CD4-positive, alpha-beta T cell treated with Interferon gamma for 1 hour (primary cell): ENCODE measurements at places on chromosomes 7 and 10.
A peak's percentile ranks its signal among the peaks of the same experiment; 100 is the strongest.

DNA sequence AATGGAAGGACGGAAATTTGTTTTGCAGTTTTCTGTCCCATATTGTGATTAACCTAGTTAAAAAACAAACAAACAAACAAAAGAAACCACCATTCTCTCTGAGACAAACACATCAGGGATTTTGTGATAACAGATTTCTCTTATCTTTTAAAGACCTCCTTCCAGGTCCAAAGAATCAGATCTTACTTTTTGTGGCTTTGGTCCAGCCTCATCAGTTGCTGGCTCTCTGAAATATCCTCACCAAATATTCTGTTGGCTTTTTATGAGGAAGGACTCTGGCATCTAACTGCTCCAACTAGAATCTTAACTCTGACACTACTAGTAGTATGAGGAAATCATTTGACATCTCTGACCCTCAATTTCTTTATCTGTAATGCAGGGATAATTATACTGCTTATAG, 4.8 kb downstream of the FAM204A start:
- DNase-seq: no peak

GRCh38 chr10:1068380-1069361, 12.5 kb downstream of the WDR37 start:
- DNase-seq: no peak

- no peak for DNase-seq
These were observed 6.5 kb downstream of the MNX1 start for GRCh38 chr7:157003756-157004520.

GRCh38 chr10:59387951-59388670, 25.8 kb upstream of the FAM13C start:
- no peak for DNase-seq

- no peak for DNase-seq
These were observed 10.2 kb downstream of the TUBGCP2 start for GRCh38 chr10:133298466-133298865.

DNA sequence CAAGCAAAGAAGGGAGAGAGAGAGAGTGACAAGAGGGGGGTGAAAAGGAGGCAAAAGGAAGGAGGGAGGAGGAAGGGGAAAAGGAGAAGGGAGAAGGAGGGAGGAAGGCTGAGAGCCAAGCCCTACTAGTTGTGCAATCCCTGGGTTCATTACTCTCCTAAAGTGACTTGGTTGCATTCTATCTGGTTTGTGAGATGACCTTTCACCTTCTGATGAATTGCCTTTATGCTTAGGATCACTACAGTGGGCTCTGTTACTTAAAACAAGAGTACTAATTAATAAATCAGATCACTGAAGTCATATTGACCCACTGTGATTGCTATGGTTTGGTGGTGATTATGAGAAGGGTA, 144.9 kb downstream of the KIF20B start:
- no peak for DNase-seq

GRCh38 chr7:117273814-117274225, 49.0 kb downstream of the WNT2 start:
- DNase-seq: no peak

DNA sequence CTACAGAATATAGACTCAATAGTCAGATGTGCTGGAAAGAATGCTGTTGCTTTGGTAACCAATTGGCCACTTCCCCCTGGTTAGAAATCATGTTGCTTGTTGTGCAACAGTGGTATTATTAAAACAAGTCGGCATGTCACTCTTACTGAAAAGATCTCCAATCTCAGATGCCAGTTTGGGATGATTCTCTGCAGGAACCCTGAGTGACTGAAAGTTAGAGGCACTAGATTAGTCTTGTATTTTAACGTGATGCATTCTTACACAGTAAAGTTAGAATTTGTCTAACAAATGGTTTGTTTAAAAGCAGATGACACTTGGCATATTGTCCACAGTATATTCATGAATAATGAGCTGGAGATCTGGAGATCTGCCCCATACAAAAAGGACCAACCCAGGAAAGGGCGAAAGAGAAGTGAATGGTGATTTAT, 287.6 kb downstream of the TWIST1 start:
- no peak for DNase-seq

DNA sequence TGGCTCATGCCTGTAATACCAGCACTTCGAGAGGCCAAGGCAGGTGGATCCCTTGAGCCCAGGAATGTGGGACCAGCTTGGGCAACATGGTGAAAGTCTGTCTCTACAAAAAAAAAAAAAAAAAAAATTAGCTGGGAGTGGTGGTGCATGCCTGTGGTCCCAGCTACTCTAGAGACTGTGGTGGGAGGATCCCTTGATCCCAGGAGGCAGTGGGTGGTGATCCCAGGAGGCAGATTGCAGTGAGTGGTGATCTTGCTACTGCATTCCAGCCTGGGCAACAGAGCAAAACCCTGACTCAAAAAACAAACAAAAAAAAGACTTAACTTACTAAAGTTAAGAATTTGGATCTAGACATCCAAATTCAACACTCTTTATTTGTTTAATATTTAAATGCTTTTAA, 10.2 kb upstream of the ADO start:
- no peak for DNase-seq

- no peak for DNase-seq
These were observed 534 bp downstream of the PSMA2 start for GRCh38 chr7:42931447-42931833.

DNA sequence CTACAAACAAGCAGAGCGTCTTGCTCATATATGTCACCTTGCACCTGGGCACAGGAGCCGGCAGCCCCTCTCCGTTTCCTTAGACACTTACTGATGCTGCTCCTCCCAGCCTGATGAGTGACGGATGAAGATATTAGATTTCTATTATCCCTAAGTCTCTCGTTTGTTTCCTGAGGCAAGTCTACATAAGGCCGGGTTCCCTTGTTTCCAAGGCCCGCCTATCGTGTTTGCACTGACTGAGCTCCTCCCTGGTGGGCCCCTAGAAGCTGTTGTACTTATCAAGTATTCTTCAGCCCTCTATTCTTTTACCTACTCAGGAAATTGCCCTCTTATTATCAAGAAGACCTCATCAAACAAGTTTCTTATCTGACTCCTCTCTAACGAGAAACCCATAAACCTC, 18.5 kb downstream of the SH3PXD2A start:
- DNase-seq: no peak

- peak; percentile 26 for DNase-seq
These were observed 28.0 kb downstream of the CHST12 start for GRCh38 chr7:2431260-2431867.

DNA sequence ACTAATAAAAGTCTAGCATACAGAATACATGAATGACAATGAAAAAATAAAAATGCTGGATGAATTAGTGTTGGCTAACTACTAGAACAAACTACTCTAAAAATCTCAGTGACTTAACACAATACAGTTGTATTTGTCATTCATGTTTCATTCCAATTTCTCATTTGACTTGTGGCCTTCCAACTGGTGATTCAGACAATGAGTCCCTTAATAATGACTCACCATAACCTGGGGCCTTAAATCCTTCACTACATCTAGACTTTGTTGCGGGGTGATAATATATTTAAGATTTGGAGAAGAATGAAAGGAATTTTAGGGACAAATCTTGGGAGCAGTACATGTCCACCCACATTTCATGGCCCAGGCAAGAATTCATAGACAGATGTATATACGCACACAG, 90.5 kb upstream of the POM121L12 start:
- no peak for DNase-seq

DNA sequence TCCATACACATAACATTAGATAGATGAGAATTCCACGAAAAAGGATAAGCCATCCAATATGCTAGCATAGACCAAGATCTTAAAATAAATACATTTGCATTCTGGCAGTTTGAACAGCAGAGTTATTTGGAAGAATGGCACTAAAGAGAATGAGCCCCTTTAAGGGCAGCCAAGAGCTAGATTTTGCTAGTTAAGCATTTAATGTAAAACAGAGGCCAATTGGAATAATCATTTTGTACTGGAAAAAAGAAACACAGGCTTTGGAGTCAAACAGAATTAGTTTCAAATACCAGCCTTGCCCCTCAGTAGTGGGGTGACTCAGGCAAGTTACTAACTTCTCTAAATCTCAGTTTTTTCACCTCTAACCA, 56.2 kb downstream of the LRRTM3 start:
- no peak for DNase-seq

GRCh38 chr10:1364151-1364910, 308.1 kb downstream of the WDR37 start:
- no peak for DNase-seq

DNA sequence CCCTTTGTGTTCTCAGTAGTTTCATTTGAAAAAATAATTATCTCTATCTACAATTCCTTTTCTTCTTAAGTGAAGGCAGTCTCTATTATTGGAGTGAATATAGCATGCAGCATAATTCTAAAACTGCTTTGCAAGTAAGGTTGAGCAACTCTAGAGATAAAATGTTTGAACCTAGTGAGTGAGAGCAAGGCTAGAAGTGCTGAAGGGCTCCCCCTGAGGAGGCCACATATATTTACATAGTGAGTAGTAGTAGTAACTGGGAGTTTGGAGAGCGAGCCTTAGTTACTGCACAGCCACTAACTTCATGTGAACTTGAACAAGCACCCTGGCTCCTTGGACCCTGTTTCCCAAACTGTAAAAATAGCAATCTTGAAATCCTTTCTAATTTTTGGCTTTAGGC, 141.5 kb upstream of the DKK1 start:
- DNase-seq: no peak

DNA sequence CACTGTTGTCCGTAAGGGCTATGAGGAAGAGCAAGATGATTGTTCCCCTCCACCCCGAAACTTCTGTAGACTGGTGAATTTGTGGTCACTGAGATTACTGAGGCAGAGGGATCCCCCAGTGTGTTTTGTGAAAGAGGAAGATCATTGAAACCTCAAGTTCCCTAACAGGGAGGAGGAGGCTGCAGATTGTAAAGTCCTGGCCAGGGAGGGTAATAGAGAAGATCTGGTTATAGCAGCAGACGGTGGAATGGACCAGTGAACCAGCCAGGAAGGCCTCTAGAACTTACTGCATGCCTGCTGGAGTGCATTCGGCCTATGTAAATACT, 31.1 kb downstream of the LMTK2 start:
- DNase-seq: peak; percentile 56

- no peak for DNase-seq
These were observed 17.4 kb downstream of the ITGB1 start for GRCh38 chr10:32940321-32941301.

- no peak for DNase-seq
These were observed 34.1 kb upstream of the PITRM1 start for GRCh38 chr10:3206511-3207157.

GRCh38 chr7:46192271-46192670, 271.2 kb upstream of the IGFBP3 start:
- DNase-seq: no peak

GRCh38 chr10:100496567-100496966, 23.1 kb downstream of the SEC31B start:
- DNase-seq: no peak

DNA sequence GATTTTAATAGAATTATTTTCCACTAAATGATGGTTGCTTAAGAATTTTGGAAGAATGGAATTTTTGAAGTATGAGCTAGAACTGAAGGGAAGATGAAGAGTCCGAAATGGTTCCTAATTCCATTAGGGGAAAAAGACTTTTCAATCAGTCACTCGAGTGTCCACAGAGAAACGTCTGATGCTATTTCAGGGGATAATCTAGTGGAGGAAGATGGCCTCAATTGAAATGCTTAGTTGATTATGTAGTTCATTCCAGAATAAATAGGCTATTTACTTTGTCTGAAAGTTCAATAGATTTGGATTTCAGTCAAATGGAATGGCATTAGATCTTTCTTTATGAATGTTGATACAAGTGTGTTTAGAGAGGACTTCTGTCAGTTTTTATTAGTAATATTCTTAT, 365.4 kb downstream of the NRG3 start:
- DNase-seq: no peak

DNA sequence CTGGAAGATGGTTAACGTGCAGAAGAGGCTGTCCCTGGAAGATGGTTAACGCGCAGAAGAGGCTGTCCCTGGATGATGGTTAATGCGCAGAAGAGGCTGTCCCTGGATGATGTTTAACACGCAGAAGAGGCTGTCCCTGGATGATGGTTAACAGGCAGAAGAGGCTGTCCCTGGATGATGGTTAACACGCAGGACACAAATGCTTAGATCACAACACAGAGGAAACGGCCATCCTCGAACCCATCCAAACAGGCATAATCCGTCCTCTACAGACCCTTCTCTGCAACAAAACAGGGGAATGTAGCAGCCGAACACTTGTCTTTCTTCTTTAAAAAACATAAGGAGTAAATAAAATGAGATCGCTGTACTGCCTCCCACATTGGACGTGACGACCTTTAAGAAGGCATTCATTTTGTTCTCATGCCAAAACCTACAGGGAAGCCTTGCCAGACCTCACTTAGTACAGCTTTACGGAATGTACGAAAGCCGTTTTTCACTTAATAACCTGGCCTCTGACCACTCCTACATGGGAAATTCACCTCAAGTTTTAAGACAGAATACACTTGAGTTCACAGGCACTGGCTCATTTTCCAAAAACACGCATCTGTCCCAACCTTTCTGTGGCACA, 245.2 kb downstream of the ZMYND11 start:
- DNase-seq: no peak

- peak; percentile 21 for DNase-seq
These were observed 28.2 kb upstream of the ZPBP start for GRCh38 chr7:50121286-50121685.

- no peak for DNase-seq
These were observed 26.9 kb upstream of the HHEX start for GRCh38 chr10:92662848-92663247.

DNA sequence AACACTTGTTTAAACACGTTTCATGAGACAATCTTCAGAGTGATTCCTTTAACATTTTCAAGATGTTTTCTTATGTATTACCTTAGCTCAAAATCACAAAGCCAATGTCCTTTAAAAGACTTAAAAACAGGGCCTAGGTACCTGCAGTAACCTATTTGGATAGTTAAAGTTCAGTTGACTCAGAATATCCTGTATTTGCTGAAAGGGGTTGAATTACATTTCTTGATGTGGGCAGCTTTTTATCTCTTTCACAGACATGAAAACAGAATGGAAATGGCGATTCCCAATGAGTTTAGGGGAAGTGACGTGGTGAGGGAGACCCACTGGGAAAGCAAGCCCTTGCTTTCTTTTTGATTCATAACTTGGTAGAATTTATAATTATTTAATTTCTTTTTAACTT, 324.4 kb upstream of the AOAH start:
- no peak for DNase-seq

- no peak for DNase-seq
These were observed 13.4 kb downstream of the NIPSNAP2 start for GRCh38 chr7:55977831-55978230.

- no peak for DNase-seq
These were observed 705.6 kb downstream of the PARD3 start for GRCh38 chr10:34109495-34109894.

DNA sequence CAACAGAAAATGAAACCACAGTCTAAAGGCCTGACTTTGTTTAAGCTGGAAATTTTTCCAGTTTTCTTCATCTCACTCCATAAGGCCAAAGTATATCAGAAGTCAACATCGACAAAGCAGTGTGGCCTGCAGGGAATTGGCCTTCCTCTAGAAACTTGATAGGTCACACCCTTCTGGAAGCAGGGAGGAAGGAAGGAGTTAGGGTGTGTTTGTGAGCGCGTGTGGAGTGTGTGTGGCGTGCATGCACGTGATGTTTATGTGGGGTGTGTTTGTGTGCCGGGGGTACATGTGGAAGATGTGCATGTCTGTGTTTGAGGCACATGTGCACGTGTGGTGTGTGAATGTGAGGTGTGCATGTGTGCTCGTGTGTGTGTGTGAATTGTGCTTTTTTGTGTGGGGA, 28.6 kb downstream of the ZC3HAV1 start:
- no peak for DNase-seq

GRCh38 chr10:112098682-112099081, 84.9 kb downstream of the GPAM start:
- DNase-seq: no peak

GRCh38 chr10:52442576-52442975, 128.5 kb downstream of the DKK1 start:
- DNase-seq: no peak
